ENCODE measurements at places on chromosomes 12 and 14.

DNA sequence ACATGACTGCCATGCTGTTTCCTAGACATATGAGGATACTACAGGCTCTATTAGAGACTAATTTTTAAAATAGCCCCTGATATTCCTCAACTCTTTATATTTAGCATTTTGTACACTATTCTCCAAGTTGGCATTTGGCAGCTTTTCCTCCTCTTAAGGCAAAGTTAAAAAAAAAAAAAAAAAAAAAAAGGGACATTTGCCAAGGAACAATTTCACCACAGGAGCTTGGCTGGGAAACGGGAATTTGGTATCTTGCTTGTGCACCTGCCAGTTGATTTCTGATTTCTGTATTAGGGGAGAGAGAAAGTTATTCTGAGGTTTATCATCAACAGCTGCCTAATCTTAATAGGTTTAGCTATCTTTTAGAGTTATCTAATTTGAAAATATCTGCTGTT, 87.2 kb downstream of the CAND1 start:
- DNase-seq, result no peak

- DNase-seq, result no peak
These were observed 1.6 kb upstream of the PRPH start for GRCh38 chr12:49293056-49293956.

GRCh38 chr12:103884316-103884715, 43.3 kb upstream of the NT5DC3 start:
- no peak for DNase-seq

- DNase-seq, result no peak
These were observed 8.4 kb upstream of the INF2 start for GRCh38 chr14:104680806-104681688.

DNA sequence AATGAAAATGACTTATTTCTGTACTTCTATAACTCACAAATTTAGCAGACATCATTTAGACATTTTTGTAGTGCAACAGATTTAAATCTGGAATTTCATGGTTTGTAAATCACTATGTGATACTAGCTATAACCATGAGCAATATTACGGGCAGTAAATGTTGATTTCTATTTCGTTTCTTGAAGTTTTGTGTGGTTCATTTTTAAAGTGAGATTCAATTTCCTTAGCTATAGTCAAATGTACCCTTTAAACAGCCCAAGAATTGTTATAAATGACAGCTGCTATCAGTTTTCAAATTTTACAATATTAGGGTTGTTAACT, 30.2 kb downstream of the NUDT4 start:
- DNase-seq, result no peak
